ENCODE measurements at places on chromosomes 12 and 14.

GRCh38 chr14:68607081-68607866 lies 185.6 kb downstream of the ZFP36L1 start:
- no peak for DNase-seq

DNA sequence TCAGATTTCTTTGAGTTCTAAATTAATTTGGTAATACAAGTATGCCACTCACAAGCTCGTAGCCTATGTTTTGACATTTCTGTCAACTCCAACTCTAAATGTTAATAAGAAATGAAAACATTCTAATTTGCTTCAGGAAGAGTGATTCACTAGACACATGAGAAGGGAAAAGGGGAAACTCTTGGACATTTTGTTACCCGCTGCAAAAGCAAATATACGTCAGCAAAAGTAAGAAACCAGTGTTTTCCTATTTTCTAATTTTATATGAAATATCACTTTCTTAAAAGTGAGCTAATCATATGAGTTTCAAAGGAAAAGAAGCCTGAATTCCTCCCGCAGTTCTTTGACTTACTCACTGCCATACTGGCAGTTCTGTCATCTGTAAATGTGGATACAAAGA lies 162.3 kb downstream of the GRIP1 start:
- no peak for DNase-seq

GRCh38 chr14:99659333-99659741 lies 14.4 kb downstream of the HHIPL1 start:
- DNase-seq, result no peak

DNA sequence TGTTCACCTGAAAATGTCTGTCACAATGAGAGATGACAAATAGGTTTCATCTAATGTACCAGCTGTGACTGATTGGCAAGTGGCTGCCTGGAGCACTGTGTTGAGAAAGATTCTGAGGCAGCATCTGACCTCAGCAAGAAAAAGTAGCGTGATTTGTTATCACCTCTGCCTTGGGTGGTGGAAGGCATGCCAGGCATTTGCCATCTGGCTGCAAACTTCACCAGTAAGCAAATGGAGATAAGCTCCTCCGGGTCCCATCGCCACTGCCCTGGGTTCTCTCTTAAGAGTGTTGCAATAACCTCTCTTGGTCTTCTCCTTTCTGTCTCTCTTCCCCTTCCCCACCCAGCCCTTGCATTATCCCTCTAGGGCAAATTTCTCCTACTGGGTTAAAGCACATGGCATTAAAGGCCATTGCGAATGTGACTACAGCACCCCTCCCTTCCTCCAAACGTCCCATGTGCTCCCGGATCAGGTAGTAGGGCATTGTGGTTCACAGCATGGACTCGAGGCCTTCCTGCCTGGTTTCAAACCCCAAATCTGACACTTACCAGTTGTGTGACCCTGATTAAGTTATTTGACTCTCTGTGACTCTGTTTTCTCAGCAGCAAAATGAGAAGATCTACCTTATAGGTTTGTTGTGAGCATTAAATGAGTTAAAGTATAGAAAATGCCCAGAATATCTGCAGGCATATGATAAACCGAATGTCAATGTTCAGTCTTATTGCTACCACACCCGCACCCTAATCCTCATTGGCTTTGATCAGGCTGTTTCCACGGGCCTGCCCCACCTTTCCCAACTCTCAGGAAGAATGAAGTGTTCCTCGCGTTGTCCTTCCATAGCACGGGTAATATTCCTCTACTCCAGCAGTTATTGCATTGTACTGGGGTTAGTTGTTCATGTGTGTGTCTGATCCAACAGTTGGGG lies 8.2 kb upstream of the LGALS3 start:
- DNase-seq, result no peak

- no peak for DNase-seq
Measured at GRCh38 chr12:9066755-9067423, 48.8 kb downstream of the A2M start.

- DNase-seq, result no peak
Measured at GRCh38 chr12:2625289-2625612, 169.5 kb upstream of the FKBP4 start.

GRCh38 chr12:12133259-12133658 lies 62.5 kb downstream of the BCL2L14 start:
- no peak for DNase-seq

DNA sequence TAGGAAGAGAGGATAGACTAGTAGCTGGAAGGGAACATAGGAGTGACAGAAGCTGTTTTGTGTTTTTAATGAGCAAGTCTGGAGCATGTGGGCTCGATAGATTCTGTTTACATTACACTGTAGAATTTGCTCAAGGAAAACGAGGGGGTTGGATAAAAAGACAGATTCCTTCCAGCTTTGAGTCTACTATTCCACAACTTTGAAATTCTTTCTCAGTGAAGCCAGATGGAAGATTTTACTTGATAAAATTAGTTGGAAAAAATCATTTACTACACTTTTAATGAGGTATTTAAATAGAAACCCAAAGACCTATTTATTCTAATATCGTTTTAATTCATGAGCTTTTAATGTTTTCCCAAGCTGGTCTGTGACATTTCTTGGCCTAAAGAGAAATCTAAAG lies 19.5 kb upstream of the EPS8 start:
- DNase-seq, result no peak

DNA sequence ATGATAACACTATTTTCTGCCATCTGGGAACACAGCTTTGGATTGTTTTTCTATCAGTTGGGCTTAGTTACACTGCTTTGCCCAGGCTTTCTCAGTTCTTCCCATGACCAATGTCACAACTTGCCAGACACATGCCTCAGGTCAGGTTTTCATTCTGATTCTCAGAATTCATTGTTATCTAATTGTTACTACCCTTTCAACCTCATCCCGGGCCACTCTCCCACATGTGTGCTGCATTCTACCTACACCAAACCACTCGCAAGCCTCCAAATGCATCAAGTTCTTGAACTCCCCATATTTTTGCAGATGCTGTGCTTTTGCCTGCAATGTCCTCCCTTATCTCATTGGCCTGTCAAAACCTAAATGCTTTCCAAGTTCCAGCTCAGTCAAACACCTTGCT lies 36.3 kb downstream of the NELL2 start:
- DNase-seq, result no peak

GRCh38 chr12:132190834-132191500 lies 46.7 kb downstream of the NOC4L start:
- no peak for DNase-seq

DNA sequence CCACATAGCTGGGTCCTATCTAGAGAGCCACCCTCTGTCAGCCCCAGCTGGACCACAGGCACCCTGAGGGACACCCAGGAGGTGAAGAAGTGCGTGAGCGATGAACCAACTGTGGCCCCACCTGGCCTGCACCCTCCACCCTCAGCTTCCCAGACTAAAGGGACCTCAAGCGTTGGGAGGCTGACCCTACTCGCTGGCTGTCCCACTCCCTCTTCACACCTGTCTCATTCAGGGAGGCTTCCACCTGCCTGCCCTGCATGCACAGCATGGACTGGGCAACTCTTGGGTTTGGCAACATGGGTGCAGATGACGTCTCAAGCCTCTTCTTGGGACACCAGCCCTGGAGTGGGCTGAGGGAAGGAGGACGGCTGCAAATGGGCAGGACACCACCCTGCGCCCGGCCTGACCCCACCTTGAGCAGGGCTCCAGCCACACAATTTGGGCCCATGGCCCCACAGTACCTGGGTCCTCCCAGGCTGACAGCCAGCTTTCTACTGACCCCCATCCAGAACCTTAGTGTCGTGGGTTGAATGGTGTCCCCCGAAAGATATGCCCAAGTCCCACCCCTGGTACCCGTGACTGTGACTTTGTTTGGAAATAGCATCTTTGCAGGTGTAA lies 2.1 kb downstream of the TMEM179 start:
- no peak for DNase-seq

GRCh38 chr12:92288561-92288960 lies 142.9 kb upstream of the BTG1 start:
- no peak for DNase-seq

- no peak for DNase-seq
Measured at GRCh38 chr12:10159280-10159679, 12.7 kb downstream of the OLR1 start.

- DNase-seq, result no peak
Measured at GRCh38 chr14:101076451-101077198, 173.1 kb upstream of the RTL1 start.

DNA sequence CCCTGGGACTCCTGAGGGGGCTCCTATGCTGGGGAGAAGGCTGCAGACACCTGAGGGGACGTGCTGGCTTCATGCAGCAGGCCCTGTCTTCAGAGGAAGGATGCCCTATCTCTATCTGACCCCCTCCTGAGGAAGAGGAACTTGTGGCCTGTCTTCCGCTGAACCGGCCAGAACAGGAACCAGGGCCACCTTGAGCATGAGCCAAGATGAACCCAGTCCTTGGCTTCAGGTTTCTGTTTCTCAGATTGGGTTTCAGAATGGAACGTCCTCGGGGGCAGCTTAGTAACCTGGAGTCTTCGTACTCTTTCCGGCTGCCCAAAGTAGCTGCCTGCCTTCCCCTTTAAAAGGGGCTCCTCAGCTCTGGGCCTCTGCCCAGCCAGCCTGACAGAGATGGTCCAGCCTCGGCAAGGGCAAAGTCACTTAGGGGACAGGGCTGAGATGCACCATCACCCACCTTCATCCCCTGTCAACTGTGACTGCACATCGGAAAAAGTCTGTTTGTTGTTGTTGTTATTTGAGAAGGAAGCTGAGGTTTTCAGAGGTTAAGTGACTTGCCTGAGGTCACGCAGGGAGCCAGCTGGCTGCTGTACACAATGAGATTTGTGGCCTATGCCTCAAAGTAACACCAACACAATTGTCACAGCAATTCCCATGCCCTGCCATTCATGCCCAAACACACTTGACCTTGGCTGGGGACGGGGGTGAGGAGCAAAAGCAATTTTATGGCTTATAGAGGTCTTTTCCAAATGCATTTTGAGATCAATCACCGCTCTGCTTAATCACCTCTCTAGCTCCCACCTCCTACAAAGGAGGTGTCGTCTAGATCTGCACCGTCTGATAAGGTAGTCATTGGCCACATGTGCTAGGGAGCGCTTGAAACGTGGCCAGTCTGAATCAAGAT lies 13.4 kb downstream of the ASB2 start:
- peak; percentile 28 for DNase-seq

DNA sequence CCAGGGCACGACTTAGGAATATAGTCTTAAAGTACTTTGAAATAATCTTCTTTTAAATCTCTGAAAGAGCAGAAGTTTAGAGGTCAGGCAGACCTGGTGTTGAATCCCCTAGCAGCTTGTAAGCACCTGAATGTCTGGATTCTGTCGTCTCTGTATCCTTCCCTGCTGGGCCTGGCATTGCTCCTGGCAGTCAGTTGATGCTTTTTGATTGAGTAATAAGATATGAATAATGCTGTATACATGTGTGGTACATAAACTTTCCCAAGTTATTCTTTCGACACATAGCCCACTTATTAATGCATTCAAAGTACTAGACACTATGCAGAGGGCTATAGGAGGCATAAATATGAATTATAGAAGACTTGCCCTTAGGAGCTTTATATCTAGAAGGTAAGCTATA lies 31.4 kb downstream of the EVL start:
- DNase-seq, result peak; percentile 71

- DNase-seq, result no peak
Measured at GRCh38 chr12:85633491-85633890, 202.7 kb downstream of the RASSF9 start.

GRCh38 chr12:68978678-68979077 lies 45.7 kb upstream of the CPM start:
- DNase-seq, result no peak

DNA sequence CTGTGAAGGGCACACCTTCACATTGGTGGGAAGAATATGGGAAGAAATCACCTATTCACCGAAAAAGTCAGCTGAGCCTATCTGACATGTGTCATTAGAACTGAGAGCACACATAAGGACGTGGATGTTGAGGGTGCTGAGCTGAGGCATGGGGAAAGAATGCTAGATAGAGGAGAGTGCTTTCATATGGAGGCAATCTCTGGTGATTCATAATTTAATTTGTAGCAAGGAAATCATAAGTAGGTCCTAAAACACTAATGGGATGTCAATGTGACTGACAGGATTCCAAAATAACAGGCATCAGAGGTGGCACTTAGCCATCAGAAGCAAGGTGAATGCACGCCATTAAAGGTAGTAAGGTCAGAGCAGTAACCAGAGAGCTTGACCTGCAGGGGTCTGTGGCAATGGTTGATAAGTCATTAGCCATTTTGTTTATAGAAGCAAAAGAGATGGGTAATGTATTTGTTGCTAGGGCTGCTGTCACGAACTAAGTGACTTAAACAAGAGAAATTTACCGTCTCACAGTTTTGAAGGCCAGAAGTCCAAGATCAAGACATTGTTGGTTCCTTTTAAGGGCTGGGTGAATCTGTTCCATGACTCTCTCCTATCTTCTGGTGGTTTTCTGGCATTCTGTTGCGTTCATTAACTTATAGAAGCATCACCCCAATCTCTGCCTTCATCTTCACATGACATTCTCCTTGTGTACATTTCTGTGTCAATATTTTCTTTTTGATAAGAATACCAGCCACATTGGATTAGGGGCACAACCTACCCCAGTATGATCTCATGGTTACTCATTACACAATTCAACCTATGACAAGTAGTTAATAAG lies 69.3 kb downstream of the ANKS1B start:
- DNase-seq, result peak; percentile 80

- DNase-seq, result peak; percentile 11
Measured at GRCh38 chr12:112979041-112979680, 842 bp downstream of the OAS2 start.

GRCh38 chr12:109654357-109654756 lies 59.3 kb upstream of the FAM222A start:
- DNase-seq, result no peak

GRCh38 chr12:13422291-13422690 lies 225.8 kb downstream of the EMP1 start:
- DNase-seq, result no peak

DNA sequence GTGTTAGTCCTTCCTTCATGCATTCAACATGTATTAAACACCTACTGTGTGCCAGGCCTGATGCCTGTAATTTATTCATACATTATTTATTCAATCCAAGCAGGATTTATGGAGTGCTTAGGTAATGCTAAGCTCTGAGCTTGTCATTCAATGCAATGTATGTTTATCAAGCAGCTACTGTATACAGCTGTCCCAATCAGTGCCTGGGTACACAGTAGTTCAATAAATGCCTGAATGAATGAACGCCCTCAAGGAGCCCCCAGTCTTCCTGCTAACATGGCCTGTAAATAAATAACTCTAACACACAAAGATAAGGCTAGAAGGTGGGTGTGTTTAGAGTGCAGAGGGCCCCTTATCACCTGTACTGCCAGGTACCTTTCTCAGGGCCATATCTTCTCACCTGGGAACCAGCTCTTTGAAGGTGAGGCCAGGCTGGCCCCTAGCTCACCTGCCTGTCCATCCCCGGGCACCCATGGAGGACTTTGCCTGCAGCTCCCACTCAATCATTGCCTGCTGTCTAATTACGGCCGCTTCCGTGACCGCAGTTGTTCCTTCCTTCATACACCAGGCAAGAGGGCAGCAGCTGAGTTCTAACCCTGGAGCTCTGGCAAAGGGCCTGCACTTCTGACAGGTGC lies 20.0 kb upstream of the KDM2B start:
- DNase-seq, result no peak
